Testis (tissue), 5 donors: ENCODE measurements at places on chromosomes 2 and 18. TPM values are rescaled to one million over a fixed set of nuclear protein-coding genes. Genes with fewer than 3 reads are reported as not detected.

GRCh38 chr2:11631462-11631861 lies 38.5 kb downstream of the NTSR2 start:
- DNase-seq = peak; percentile 27

DNA sequence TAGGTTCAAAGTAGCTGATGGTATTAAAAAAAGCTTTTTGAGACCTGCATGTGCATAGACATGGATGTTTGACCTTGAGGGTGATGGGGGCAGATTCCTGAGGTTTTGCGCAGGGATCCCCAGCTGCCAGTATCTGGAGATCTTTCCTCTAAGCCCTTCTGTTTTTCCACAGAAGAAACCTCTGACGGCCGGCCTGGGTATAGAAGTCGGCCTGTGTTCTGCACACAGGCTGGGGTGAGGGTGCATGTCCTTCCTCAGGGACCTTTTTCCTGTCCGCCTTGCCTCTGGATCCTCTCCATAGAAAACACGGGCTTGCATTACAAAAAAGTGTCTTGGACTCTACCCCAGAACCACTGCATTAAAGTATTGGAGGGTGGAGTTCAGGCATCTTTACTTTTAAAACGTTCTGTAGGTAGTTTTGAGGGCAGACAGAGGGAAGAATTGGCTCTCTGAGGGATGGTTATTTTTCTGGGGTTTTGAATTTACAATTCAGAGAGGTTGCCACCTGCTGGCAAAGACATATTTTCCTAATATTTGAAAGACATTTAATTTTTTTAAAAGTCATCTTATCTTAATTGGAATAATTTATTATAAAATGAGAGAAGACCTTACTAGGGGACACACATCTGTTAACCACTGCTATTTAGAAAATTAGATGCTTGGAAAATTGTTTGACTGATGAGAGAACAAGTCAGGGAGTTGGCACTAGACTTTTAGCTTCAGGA lies 350.6 kb downstream of the DCDC2C start:
- DNase-seq = no peak

DNA sequence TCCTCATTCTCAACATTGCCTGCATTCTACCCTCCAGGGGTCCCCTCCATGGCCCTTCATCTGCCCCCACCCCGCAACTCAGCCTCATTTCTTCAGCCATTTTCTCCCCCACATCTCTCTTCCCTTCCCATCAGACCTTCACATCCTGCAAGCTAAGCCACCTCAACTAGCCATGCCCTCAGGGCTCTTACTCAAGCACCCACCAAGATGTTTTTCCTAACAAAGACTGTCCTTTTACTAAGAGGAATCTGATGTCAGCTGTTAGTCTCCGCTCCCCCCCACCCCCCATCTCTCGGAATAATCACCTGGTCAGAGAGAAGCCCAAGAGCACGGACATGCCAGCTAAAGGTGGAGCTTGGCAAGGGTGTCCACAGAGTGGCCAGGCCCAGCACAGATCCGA lies 4.7 kb upstream of the CAPN10 start:
- no peak for DNase-seq

DNA sequence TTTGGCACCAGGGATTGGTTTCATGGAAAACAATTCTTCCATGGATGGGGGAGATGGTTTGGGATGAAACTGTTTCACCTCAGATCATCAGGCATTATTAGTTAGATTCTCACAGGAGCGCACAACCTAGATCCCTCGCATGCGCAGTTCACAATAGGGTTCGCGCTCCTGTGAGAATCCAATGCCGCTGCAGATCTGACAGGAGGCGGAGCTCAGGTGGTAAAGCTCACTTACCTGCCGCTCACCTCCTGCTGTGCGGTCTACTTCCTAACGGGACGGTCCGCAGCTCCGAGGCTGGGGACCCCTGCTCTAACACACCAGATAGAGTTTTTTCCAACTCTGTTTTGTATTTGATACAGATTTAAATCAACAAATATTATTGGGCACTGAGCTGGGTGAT lies 286.5 kb downstream of the MTX2 start:
- no peak for DNase-seq

DNA sequence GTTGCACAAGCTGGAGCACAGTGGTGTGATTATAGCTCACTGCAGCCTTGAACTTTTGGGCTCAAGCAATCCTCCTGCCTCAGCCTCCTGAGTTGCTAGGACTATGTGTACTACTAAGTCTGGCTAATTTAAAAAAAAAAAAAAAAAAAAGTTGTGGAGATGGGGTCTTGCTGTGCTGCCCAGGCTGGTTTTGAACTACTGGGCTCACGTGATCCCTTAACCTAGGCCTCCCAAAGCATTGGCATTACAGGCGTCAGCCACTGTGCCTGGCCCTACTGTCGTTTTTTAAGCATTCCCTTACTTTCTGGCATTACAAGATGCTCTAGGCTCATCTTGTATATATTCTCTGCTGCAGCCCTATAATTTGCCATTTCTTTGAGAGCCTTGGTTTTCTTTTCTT lies 88.3 kb downstream of the RAPH1 start:
- DNase-seq = no peak

GRCh38 chr2:239587841-239588240 lies 187.0 kb upstream of the HDAC4 start:
- peak; percentile 18 for DNase-seq

DNA sequence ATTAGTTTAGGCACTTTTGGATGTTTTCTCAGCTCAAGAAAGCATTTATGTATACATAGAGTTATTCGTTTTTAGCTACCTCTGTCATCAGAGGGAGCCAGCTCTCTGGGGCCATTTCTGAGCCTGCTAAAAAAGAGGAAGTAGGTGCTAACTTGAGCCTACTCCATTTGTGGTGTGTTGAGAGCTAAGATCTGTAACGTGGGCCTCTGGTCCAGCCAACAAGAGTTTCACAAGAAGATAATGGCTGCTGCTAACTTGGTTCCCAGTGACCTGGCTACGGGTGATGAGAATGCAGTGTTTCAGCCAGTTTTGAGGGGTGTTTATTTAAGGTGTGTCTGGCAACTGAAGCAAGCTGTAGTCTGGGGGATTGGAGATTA lies 182.5 kb downstream of the PRKCE start:
- DNase-seq = no peak

Gene GPR45
- not detected for total RNA-seq

GRCh38 chr2:233156001-233156400 lies 95.5 kb upstream of the ATG16L1 start:
- DNase-seq = no peak
